ENCODE measurements at places on chromosomes 2 and 18. TPM values are rescaled to one million over a fixed set of nuclear protein-coding genes. Genes with fewer than 3 reads are reported as not detected.

Gene DUSP19
- 0.39 TPM for total RNA-seq

Gene GAREM1
- not detected for total RNA-seq

DNA sequence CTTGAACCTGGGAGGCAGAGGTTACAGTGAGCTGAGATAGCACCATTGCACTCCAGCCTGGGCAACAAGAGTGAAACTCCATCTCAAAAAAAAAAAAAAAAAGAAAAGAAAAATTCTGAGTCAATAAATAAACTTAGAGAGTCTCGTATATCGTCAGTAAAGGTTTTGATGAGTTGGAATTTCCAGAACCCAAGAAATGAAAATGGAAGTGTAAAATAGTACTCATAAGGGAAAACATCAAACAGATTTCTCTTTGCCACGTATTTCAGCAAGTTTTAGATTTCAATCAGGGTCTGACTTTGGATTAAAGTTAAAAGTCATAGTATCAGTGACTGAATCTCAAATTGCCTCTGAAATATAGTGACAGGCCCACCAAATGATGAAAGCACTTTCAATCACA lies 71.4 kb upstream of the SPOPL start:
- no peaks in the 10 kb centered on the region for H3K36me3 ChIP-seq
- H3K4me3 ChIP-seq, result no peak overlapping the region
- no peaks in the 10 kb centered on the region for H3K27me3 ChIP-seq
- no peak overlapping the region for H3K27ac ChIP-seq
- no peaks in the 10 kb centered on the region for H3K4me1 ChIP-seq

DNA sequence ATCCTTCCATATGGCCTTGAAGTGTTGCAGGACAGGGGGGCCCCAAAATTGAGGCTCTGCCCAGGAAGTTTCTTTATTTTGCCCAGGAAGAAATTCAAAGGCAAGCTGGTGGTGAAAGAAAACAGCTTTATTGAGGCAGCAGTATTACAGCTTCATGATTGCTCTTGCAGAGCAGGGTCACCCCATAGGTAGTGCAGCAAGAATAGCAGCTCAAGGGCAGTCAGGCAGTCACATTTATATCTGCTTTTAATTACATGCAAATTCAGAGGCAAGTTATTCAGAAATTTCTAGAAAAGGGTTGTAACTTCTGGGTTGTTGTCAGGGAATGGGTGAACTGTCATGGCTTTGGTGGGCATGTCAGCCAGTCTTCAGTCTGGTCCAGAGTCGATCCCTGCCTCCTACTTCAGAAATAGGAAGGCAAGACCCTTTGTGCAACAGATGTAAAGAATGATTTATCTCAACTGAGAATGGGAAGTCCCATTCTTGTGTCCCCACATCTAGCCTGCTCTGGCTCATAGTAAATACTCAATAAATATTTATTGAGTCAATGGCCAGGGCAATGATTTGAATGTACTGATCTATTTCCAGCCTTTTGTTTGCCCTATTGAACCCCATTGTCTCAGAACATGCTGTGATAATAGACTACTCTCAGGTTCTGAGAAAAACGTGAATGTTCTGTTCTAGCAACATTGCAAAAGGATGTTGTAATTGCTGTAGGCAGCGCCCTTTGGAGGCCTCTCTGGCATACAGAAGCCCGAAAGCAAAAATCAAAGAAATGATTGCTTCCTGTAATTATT lies 129.8 kb downstream of the MYO3B start:
- H3K4me1 ChIP-seq, result no peaks in the 10 kb centered on the region
- H3K27me3 ChIP-seq, result peaks cover 25% of the 10 kb centered on the region
- H3K4me3 ChIP-seq, result no peak overlapping the region
- no peak overlapping the region for H3K27ac ChIP-seq
- DNase-seq, result no peak

- H3K27ac ChIP-seq, result no peak overlapping the region
- no peak overlapping the region for H3K4me3 ChIP-seq
- no peaks in the 10 kb centered on the region for H3K36me3 ChIP-seq
Observed at GRCh38 chr2:138335036-138335435, 166.5 kb upstream of the SPOPL start.

- peak overlapping the region; percentile 60 for H3K4me3 ChIP-seq
- peaks cover 98% of the 10 kb centered on the region for H3K4me1 ChIP-seq
- H3K27ac ChIP-seq, result peak overlapping the region; percentile 77
- DNase-seq, result peak; percentile 23
Observed at GRCh38 chr2:98484652-98485452, 40.2 kb downstream of the INPP4A start.
